ENCODE measurements at places on chromosomes 7 and 10.

- DNase-seq, result no peak
Measured at GRCh38 chr7:138543739-138544138, 83.7 kb downstream of the TRIM24 start.

GRCh38 chr10:129474642-129475041, 7.6 kb downstream of the MGMT start:
- no peak for DNase-seq

DNA sequence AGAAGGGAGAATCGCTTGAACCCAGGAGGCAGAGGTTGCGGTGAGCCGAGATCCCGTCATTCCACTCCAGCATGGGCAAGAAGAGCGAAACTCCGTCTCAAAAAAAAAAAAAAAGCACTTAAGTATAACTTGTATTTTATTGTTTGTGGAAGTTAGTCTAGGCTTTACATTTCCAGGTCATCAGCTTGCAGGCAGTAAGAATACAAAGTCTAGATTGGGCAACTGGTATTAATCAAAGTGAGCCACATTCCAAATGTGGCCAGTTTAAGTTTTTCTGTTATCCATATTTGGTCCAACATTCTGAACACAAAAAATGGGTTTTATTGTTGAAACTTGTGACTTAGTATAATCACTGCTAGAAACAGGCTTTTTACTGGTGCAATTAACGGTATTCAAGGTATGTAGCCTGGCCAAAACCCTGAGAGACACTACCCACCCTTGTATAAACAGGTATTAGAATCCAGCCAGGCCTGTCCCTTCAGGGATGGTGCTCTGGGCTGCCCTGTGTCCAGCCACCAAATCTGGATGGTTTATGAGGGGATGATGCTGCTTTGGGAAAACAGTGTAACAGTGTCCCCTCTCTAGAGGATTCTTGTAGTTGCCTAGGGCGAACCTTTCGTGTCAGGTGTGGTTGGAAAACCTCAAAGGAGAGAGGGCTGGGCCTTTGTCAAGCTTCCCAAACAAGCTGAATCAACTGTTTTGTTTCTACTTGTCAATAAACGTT, 122.1 kb upstream of the EFCAB10 start:
- no peak for DNase-seq

DNA sequence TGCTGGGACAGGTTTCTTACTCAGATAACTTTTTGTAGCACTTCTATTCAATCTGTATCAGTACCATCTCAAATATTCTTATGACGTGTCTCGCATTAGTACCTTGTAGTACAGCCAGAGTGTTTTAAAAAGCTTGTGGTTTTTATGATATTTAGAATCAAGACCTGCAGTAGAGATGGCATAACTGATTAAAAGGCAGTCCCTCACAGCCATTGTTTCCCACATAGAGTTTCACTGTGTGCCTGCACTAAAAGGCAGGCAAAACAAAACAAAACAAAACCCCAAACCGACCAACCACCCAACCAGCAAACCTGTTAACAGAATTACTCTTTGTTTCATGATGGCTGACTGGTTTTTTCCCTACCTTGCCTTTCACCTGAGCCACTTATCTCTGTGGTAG, 221.3 kb upstream of the DGKB start:
- no peak for DNase-seq

- DNase-seq, result no peak
Measured at GRCh38 chr10:60377955-60378354, 11.7 kb downstream of the ANK3 start.

DNA sequence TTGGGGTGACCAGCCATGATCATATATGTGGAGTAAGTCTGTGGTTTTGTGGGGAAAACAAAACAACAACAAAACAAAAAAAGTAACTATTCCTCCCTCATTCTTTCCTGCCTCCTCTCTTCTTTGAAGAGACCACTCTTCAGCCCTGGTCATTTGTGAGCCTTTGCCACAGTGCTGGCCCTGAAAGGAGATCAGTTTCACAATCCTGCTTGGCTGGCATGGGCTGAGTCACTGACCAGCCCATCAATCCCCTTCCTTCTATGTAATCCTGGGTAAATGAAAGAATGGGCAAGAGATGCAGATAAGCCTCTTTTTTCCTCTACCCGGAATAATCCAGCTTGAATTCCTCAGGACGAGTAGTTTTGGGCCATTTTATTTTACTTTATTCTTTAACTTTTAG, 13.6 kb downstream of the CSTF2T start:
- no peak for DNase-seq

DNA sequence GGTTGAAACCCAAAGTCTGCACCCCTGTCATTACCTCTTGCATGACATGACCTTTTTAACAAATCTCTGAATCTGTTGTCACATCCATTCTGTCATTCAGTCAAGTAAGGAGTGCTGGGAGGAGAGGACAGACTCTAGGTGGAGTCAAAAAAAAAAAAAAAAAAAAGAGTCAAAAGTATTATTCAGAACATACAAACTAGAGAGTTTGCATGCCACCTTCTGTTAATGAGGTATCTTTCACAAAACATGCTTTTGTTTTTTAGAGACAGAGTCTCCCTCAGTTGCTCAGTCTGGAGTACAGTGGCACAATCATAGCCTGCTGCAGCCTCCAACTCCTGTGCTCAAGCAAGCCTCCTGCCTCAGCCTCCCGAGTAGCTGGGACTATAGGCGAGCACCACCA, 81.6 kb upstream of the ARMC3 start:
- no peak for DNase-seq

GRCh38 chr7:153473185-153473584, 579.0 kb upstream of the DPP6 start:
- DNase-seq, result no peak

- DNase-seq, result no peak
Measured at GRCh38 chr7:34299066-34299465, 359.0 kb upstream of the NPSR1 start.

GRCh38 chr10:29534590-29534989, 100.2 kb downstream of the SVIL start:
- DNase-seq, result no peak

DNA sequence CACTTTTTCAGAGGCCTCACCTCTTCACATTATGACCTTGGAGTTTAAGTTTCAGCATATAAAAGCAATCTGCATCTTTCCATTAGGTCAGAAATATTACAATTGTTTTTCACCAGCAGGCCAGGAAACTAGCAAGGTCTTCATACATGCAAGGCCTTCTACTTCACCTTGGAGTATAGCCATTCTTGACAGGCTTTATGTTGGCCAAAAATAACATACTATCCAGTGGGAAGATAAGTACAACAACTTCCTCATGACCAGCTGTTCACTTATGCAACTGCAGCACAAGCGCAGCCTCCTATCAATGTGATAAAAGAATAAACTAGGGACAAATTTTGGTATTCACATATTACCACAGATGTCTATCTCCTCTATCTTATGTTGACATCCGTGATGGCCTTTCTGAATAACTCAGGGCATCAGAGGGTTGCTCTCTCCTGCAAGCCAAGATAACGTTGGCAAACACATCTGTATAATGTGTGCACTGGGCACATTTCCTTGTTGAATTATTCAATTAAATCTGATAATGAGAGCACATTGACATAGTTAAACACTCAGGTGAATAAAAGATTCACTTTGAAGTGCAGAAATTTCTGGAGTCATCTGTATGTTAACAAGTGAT, 239.8 kb downstream of the FZD1 start:
- no peak for DNase-seq

GRCh38 chr10:95850791-95851190, 57.0 kb upstream of the CC2D2B start:
- peak; percentile 3 for DNase-seq

GRCh38 chr7:111050875-111051416, 40.0 kb upstream of the LRRN3 start:
- DNase-seq, result no peak

GRCh38 chr7:114504586-114504985, 90.0 kb downstream of the FOXP2 start:
- DNase-seq, result no peak

DNA sequence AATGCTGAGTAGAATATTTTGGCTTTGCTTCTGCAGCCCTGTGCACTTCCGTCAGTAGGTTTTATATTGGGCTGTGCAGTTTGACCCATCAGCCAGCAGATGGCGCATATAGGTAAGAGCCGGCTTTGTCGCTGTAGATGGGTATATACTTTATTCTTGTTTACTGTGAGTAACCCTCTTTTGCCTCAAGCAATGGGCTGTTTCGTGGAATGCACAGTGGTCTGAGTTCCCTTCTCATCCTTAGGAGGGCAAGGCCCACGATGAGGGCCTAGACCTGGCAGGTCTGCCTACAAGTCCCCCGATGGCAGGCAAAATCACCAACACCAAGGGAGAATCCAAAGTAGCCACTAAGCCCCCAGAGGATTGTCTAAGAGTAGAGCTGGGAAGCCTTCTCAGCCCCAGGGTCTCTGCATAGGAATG, 1002.9 kb upstream of the KCND2 start:
- DNase-seq, result peak; percentile 11

- no peak for DNase-seq
Measured at GRCh38 chr10:1274701-1275544, 218.7 kb downstream of the WDR37 start.

DNA sequence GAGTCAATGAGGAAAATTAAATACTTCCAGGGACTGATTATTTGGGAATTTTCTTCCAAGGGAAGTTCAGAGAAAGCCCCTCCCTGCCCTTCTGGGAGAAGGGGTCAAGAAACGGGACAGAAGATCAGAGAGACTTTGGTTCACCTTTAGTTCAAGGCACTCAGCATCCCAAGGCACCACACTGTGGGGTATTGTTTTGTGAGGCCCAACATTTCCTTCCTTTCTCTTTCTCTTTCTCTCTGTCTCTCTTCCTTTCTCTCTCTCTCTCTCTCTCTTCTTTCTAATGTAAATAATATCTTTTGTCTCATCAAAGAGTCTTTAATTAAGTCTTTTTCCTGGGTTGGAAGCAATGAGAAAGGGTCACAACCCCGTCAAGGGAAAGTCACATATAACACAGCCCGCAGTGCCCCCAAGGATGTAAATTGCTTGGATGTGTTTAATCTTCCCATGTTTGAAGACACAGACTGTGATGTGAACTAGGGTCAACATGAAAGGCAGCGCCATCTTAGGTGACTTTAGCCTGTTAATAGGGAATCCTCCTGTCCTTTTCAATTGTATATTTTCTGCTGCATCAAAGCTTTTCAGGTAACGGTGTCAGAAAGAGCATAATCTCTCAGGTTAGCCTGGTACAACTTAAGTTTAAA, 983.3 kb upstream of the C7orf33 start:
- no peak for DNase-seq
